ENCODE measurements at places on chromosomes 2 and 18.

- no peak for DNase-seq
Observed at GRCh38 chr2:99660616-99661406, 171.0 kb upstream of the REV1 start.

DNA sequence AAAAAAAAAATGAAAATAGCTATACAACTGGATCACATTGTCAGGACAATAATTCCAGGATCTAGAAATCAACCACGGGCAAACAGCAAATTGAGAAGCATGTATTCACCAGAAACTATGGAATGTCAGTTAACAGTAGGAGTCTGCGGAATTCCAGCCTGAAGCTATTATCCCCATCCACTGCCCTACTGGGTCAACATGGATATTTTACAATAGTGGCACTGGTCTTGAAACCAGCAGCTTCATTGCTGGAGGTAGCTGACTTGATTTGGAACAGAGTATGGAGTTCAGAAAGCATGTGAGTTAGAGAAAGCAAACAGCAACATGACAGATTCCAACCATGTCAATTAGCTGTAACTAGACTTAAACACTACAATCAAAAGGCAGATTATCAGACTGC is 55.7 kb upstream of the PDE1A start:
- no peak for DNase-seq

GRCh38 chr18:14927701-14928100 is 179.7 kb downstream of the ANKRD30B start:
- no peak for DNase-seq

DNA sequence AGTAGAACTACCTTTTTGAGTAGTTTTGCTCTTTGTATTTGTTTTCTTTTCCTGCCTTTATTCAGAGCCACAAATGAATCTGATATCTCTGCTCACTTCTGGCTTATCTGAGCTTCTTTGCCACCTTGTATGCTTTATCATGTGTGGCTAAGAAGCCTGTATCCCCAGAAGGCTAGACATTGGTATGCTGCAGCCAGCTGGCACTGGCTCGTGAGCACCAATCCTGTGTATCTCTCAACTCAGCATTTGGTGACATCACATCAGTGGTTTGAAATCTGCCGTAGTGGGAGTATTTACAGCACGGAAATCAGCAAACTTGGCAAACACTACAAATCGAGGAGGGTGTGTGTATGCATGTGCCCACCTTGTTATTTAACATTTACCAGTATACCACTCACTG is 183.7 kb upstream of the LHCGR start:
- DNase-seq: no peak

GRCh38 chr18:46152436-46152807 is 48.2 kb downstream of the HAUS1 start:
- DNase-seq: no peak

GRCh38 chr2:205580212-205580987 is 101.9 kb upstream of the NRP2 start:
- DNase-seq: no peak

DNA sequence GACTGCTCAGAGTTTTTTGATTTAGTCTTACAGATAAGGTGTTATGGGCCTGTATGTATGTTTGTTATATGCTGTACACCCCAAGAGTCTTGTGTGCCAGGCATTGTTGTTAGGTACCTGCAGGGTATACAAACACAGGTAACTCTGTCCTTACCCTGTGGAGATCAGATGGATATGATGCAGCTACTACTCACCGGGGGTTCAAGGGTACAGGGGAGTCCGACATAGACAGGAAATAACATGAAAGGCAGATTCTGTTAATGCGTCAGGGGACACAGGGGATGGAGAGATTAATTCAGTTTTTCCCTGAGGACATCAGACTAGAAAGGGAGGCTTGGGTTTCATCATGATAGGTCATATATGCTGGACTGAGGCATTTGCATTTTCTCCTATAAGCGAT is 31.3 kb downstream of the TRAK2 start:
- DNase-seq: no peak

DNA sequence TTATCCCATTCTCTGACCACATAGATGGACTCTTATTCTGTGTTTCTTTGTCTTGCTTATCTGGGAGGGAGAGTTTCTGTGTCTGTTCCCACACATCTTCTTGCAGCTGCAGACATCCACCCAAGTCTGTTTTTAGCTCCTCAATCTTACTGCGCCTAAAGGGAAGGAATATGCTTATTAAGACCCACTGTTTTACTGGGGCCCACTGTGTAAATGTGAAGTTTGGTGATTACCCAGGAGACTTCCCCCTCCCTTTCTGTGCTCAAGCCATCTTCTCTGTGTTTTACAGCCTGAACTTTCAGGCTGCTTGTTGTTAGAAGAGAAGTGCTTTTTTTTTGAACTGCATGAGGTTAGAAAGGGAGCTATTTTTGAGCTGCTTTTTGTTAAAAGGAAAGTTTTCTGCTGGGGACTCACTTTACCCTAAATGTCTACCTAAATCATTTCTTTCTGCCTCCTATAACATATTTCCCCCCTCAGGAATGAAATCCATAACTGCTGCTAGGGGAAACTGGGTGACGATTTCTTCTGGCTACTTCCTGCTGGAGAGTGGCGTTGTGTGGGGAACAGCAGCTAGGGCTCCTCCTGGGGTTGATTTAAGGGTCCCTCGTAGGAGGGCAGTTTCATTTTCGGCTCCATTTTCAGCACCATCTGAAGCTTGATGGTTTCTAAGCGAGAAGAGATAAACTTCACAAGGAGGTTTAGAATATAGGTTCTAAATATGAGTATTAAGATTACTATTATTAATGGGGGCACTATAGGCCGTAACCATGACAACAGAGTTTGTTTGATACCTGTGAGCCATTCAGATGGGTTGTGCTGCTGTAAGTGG is 39.5 kb upstream of the GMCL1 start:
- DNase-seq: no peak

GRCh38 chr18:25896178-25896780 is 194.1 kb downstream of the SS18 start:
- no peak for DNase-seq

DNA sequence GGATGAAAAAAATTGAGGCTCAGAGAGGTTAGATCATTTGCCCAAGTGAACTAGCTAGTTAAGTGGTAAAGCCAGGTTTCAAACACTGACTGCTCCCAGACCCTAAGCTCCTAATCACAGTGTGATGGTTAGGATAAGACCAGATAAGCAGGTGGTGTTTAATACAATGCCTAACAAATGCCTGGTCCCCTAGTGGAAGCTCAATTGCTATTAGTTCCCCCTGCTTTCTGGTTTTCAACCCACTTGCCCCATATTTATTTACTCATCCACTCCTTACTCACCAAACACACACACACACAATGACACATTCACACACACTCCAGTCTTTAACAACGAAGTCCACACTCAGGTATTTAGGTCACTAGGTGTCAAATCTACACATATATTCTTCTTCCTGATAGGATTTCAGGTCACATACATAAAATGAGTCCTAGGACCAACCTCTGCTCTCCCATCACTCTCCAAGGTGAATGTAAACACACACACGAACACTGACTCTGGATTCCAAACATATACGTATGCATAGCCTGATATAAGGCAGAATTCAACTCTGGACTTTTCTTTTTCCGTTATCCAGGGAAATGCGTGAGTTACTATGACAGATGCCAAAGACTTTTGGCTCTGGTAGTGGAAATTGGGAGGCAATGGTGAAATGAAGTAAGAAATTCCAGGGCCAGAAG is 73.6 kb upstream of the TSPYL6 start:
- DNase-seq: no peak

- no peak for DNase-seq
Observed at GRCh38 chr2:207110310-207110709, 55.4 kb downstream of the KLF7 start.

DNA sequence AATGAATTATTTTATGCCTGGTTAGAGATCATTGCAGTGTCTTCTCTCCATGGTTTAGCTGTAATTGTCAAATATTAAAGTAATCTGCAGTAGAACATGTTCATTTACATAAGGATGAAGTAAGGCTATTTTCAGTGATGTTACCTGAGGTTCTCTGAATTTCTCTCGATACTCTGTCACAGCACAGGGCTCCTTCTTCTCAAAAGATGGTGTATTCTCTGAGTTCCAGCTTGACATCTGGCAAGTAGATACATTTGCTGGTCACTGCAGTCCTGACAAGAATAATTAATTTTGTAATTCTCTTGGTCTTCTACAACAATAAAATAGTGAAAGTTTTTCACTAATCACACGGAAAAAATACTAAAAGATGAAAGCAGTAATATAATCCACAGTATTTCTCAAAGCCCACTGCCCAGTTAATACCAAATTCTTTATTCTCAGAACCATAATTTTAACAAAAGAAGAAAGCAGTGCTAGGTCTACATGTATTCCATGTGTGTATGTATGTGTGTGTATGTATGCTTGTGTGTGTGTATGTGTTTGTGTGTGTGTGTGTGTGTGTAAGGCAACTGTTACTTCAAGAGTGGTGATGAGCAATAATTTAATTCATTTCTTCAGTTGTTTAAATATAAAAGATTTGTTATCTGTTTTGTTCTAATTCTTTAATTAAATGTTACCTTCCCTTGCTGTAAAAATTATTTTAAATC is 1165.5 kb upstream of the SLC39A10 start:
- no peak for DNase-seq

DNA sequence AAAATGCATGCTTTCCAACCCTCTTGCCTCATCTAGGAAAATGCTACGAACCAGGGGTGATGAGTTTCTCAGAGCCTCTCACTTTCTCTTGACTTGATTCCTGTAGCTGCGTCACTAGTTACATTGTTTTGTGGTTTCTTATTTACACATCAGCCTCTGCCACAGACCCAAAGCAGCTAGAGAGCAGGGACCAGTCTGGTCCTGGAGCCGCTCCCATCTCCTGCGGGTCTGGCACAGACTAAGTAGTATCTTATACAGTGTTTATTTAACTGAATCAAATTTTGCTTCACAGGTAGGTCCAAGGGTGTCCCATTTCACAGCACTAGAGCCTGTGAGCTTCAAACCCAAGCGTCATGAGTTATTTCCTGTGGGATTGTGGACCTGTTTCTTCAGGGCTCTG is 310.5 kb downstream of the MYCN start:
- no peak for DNase-seq

- no peak for DNase-seq
Observed at GRCh38 chr2:86295066-86295465, 42.4 kb downstream of the REEP1 start.

- DNase-seq: no peak
Observed at GRCh38 chr18:35050028-35050546, 8.9 kb downstream of the MAPRE2 start.

GRCh38 chr2:105443617-105444598 is 45.1 kb upstream of the FHL2 start:
- no peak for DNase-seq

DNA sequence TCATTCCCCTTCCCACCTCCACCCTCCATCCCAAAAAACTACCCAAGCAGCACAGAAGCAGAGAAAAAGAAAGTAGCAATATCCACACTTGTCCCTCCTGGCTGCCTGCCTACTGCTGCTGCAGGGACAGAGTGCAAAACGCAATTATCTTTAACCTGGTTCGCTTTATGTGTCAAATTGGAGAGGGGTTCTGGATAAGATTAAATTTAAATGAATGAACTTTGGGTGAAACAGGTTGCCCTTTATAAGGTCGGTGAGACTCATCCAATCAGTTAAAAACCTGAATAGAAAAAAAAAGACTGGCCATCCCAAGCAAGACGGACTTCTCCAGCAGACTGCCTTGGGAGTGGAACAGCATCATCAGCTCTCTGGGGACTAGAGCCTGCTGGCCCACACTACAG is 62.6 kb downstream of the ANKRD44 start:
- no peak for DNase-seq

DNA sequence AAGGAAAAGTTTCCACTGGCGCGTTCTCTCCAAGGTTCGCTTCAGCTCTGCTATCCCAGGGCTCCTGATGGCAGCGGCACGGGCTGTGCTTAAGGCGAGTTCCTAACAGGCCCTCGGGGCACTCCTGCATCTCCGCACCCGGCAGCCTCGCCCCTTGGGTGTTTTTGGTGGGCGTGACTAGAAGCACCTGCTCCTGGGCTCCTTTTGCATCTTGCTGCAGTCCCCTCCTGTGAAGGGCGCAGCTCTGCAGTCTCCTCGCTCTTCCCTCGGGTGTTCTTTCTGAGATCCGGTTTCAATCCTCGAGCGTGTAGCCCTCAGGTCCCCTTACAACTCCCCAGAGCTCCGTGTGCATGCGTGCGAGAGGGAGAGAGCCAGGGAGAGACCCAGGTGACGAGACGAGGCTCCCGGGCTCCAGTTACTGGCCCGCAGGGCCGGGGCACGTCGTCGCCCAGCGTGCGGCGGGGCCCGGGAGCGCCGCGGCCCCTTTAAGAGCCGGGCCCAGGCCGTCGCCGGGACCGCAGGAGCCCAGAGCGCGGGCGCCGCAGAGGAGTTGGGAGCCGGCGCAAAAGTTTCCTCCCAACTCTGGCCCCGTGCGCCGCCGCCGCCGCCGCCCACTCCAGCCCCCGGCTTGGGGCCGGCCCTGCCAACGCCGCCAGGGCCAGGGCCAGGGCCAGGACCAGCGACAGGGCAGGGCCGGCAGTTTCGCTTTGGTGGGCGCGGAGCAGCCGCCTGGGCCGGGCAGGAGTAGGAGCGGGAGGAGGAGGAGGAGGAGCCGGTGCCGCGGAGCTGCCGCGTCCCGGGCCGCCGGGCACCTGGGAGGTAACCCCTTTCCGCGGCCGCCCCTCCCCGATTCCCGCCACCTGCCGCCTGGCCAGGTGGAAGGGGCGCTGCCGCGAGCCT is at the start of gene PARD3B:
Gene PARD3B, plus strand, starts transcription at position 515 of the 900 bp plus-strand sequence. CDS start 525 bp downstream, outside the sequence.
- DNase-seq: no peak

DNA sequence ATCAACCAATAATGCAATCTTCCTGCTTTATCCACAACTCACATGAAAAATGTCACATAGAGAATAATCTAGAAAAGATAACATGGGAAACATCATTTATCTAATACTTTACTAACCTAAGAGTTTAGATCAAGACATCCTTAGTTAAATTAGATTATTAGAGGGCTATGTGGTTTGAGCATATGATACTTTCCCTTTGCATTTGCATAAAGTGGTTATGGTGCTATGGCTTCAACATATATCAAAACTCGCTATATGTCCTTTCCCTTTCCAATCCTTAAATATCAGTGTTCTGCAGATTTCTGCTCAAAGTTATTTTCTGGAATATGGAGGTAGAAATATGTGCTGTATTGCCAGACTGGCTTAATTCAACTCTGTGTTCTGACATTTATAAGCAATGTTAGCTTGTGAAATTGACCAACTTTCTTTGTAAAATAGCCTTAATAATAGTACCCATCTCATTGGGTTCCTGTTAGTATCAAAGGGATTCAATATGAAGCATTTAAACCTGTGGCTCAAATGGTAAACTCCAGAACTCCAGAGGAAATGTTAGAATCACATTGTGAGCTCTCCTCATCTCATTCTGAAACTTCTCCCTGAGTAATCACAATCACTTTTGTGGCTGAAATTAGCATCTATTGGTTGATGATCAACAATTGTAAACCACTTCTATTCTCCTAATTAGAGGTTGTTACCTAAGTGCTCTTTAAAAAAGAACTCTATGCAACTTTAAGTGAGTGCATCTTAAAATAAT is 1089.9 kb upstream of the SLC39A10 start:
- DNase-seq: no peak

GRCh38 chr18:76765649-76766048 is 56.7 kb upstream of the ZNF236 start:
- DNase-seq: no peak

- no peak for DNase-seq
Observed at GRCh38 chr2:59920307-59920706, 633.1 kb downstream of the BCL11A start.

All from stimulated activated CD8-positive, alpha-beta memory T cell treated with anti-CD3 and anti-CD28 coated beads, Interleukin-15, amount 100 ng/mL, for 24 hours (primary cell).